Activated T-cell treated with anti-CD3 and anti-CD28 coated beads for 48 hours (primary cell): ENCODE measurements at places on chromosomes 5 and 9.

GRCh38 chr5:134550271-134551214 is 25.1 kb downstream of the JADE2 start:
- DNase-seq = no peak

- DNase-seq = no peak
Observed at GRCh38 chr5:41708604-41708940, 161.7 kb downstream of the OXCT1 start.

GRCh38 chr9:88189371-88189770 is 51.1 kb upstream of the SPATA31C2 start:
- no peak for DNase-seq

DNA sequence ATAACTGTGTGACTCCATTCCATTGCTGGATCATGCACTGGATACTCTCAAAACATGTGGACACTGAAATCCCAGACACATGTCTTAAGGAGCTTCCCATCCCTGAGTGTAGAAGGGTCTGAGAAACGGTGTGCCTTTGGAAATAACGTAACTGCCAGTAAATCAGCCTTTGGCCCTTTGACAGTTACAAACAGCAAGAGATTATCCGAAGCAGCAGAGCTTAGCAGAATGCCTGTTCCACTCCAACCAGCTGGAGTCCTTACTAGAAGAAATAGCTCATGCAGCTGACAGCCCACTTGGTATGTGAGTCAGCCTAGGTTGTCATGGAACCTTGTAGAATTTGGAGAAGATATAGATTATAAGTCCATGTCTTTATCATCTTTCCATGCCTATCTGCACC is 7.0 kb downstream of the TMEM252 start:
- no peak for DNase-seq

- DNase-seq = no peak
Observed at GRCh38 chr9:85534340-85534739, 207.4 kb downstream of the AGTPBP1 start.

GRCh38 chr5:179166886-179167841 is 107.0 kb downstream of the ZNF354C start:
- DNase-seq = peak; percentile 66

DNA sequence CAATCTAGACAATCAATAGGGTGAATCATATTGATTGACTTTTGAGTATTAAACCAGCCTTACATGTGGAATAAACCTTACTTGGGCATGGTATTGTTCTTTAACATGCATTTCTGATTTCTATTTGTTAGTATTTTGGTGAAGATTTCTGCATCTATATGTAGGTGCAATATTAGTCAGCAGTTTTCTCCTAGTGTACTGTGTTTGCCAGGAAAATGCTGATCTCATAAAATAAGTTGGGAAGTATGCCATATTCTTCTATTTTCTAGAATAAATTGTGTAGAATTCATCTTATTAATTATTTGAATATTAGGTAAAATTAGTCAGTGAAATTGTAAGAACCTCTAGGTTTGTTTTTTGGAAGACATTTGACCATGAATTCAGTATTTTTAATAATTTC is 38.4 kb downstream of the ANXA2R start:
- no peak for DNase-seq

- no peak for DNase-seq
Observed at GRCh38 chr9:37100741-37101140, 19.6 kb upstream of the ZCCHC7 start.

DNA sequence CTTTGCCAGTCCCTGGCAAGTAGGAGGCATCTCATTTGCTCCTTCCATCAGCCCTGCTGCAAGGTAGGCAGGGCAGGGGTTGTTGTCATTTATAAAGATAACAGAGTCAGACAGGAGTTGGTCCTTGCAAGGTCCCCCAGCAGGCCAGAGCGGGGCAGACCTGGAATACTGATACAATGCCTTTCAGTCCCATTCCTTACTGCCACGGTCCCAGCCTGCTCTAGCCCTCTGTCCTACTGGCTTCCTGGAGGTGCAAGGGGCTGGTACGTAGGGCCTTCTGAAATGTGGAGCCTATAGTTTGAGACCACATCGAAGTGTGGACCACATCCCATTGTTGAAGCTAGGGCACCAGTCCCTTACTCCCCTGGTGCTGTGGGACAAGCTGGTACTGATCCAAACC is 42.8 kb upstream of the PITX1 start:
- no peak for DNase-seq

DNA sequence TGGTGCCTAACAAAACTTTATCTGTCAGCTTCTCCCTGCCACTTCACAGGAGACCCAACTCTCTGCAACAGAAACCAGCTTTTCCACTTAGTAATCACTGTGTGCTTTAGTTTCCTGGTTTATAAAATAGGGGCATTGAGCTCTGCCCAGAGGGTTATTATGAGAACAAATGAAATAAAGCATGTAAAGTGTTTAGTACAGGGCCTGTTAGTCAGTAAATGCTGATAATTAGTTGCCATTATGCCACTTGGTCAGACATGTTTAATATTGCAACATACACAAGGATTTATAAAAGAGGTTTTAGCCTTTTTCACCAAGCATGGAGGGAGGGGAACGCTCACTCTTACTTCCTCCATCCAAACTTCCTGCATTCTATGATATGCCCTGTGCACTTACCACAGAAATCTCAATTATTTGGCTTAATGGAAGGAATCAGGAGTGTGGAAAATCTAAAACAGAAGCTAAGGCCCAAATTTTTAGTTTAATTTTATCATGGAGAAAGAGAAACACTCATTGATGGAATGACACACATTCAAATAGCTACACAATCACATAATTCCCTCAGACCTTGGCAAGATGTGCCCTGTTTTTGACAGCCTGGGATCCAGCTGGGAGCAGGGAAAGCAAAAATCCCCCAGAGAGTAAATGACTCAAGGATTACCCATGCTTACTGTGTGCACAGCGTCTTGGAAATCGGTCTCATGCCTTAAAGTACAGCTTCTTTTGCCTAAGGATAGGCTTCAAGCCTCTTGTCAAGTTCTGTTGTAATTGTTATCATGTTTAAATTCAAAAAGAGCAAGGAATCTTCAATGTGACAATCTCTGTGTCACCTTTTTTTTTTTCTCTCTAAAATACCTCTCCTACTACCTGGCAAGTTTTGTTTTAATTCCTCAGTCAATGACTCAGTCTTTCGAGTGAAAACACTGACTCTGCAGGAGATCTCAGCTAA is 34.0 kb downstream of the ZNF474 start:
- DNase-seq = no peak

DNA sequence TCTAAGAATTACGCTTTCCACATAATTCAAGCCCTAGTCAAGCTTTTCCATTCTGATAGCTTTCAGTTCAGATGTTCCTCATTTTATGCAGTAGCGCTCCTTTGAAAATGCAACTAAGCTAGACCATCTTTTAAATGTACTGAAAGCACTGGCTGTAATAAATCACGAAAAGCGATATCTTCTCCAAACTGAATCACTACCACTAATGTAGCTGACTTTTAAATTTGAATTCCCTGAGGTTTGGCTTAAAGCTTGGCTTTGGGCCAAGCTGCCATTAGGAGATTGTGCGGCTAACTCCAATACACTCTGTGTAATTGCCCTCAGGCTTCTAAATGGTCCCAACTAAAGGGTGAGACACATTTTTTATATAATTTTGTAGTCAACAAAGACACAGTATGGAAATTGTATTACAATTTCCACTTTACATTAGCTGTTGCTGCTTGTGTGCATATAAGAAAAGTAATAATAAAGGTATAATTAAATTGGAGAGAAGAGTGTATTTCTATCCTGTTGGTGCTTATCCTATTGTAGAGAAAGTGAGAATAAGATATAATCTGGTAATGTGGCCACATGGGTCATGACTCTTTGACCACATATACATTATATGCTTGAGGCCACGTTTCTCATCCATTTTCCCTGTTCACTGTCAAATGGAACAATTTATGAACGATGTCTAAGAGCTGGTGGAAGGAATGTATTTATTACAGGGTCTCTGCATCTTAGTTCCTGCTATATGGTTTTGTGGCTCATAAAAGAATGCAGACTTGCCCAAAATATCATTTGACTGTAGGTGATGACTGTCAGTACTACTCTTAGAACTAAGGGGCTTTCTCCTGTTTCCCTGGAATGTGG is 118.7 kb upstream of the TAF11L2 start:
- DNase-seq = no peak

GRCh38 chr9:5326187-5326586 is 13.5 kb downstream of the RLN1 start:
- no peak for DNase-seq

DNA sequence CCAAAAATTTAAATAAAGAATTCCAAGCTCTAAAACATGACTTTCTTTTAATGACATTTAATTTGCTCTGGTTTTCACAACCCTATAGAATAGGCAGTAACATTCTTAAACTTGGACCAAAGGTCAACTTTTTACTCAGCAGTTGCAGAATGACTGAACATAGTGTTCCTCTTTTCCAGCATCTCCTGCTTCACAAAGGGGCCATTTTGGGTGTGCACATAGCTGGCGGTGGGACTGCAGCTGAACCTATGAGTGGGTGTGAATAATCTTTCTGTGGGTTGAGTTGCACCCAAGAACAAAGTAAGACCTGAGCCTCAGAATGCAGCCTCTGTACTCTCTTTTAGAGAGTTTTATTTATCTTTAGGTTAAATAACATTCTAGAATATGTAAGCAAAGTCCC is 96.9 kb upstream of the HAPLN1 start:
- DNase-seq = no peak

GRCh38 chr5:80346055-80346454 is 26.3 kb downstream of the SPZ1 start:
- no peak for DNase-seq

- no peak for DNase-seq
Observed at GRCh38 chr9:136079916-136080246, 15.2 kb downstream of the NACC2 start.

DNA sequence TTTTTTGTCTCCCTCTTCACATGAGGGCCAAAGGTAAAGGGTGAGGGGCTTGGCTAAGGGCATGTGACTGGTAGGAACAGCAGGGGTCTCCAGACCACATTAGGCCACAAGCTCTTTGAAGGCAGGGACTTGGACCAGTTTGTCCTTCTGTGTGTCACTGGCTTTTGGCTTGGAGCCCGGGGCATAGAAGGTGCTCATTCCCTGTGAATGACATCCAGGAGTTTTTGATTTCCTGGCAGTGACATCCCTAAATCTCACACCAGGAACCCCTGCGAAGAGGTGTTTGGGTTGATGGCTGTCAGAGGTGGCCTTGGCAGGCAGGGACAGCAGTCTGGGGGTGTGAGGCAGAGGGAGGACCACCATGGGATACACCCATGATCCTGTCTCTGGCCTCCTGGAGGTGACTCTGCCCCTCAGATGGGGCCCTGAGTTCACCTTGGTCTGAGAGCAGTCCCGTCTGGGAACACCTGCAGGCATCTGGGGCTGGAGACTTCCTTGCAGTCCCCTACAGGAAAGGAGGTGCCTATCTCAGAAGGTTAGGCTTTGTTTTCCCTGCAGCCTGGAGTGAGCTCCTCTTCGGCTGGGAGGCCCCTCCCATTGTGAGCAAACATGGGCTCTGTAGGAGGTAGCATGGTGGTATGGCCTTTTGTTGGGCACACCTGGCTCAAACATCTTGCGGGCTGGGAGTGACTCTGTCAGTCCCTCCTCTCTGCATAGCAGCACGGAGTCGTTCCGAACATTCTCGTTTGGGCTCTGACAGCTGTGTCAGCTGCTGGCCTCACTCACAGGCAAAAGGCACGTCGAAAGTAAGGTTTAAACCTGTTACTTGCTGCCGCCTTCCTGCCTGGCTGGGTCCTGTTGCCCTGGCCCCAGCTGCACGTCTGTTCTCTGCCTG is 38.6 kb upstream of the PITX1 start:
- no peak for DNase-seq

DNA sequence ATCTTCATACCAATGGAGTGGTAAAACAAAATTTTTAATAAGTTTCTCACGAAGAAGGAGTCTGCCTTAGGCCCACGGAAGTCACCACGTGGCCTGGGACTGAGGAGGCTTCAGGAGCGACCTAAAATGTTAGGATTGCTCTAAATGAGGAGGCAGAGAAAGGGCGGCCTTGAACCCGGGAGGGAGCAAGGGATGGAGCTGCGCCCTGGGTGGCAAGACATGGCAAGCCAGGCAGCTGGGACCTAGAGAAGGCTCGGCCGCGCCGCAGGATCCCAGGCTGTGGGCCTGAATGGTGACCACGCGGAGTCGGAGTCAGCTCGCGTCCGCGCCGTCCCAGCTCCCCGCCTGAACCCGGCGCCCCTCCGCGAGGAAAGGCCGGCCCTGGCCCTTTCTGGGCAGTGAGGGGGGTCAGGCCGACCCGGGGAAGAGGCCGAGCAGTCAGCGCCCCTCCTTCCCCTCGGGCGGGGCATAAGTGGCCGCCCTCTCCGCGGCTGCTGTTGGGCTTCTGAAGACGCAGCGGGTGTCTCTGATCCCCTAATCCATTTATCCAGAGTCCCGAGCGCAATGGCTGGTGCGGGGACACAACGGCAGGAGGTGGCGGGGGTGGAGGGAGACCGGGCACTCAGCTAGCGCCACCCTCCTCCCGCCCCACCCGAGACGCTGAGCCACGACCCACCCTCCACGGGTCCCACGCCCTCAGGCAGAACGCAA is 10.6 kb downstream of the IRX1 start:
- DNase-seq = no peak

DNA sequence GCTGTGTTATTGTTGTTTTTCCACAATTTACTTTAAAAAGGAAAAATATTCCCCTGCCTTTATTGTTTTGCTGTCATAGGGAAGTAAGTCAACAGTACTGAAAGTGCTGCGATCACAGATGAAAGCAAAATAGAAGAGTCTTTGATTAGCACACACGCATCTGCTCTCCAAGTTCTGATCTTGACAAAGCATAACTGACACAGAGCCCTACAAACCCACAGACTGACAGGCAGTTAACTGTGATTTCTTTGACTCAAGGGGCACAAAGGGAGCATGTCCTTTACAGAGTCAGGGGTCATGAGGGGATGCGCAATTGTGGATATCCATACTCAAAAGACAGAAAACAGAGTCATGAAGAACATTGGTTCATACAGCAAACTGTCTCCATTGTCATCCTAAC is 123.7 kb downstream of the SNCAIP start:
- DNase-seq = no peak

- DNase-seq = no peak
Observed at GRCh38 chr5:132369007-132369473, 470 bp upstream of the SLC22A5 start.

DNA sequence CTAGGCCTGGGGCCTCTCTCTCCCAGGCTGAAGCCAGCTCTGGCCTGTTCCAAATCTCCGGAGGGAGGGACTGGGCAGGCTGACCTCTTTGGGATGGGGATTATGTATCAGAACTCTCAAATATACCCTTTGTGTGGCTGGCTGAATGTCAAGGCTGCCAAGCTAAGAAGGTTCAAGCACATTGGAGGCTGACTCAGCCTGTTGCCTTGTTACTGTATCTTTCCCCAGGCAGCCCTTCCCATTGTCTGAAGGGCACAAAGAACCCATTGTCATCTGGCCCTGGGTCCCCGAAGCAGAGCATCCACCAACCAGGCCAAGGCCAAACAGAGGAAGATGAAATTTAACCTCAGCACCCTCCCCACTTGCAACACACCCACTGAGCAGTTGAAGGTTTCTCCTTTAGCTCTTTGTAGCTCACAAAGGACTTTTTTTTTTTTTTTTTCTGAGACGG is 7.3 kb upstream of the SPARC start:
- DNase-seq = no peak

GRCh38 chr9:128358861-128359260 is 12.3 kb upstream of the URM1 start:
- no peak for DNase-seq
